ENCODE measurements at places on chromosomes 1 and 21.

DNA sequence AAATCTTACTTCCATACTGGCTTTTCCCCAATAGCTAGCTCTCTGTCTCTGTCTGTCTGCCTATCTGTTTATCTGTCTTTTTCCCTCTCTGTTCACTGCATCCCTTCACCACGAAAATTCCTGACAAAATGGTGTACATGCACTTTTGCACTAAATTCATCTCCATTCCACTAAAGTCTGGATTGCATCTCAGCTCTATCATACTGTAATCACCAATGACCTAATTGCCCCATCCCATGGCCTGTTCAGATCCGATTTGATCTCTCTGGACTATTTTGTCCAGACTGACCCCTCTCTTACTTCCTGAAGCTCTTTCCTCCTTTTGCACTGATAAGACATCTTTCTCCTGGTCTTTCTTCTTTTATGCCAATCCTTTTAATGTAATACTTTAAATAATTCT lies 112.5 kb upstream of the USH2A start:
- no peak for DNase-seq

- no peak for DNase-seq
Observed at GRCh38 chr1:47469390-47469759, 31.5 kb downstream of the FOXD2 start.

GRCh38 chr21:31191553-31191952 lies 152.5 kb downstream of the TIAM1 start:
- no peak for DNase-seq

DNA sequence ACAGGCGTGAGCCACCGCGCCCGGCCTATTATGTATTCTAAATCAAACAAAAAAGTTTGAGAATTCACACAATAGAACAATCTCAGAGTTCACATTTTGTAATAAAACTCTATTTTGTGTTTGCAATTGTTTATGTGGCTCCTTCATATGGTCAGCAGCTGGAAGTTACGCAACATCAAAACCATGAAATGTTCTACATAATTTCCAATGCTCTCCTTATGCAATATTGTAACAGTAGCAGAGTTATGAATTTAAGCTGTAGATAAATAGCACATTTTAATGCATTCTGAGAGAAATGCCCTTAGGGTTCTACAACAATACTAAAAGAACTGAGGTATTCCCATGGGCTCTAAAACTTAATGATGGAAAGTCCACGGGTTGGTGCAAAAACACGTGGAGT lies 62.3 kb upstream of the COL11A1 start:
- DNase-seq = no peak

- no peak for DNase-seq
Observed at GRCh38 chr21:35579520-35580293, 480.6 kb downstream of the SETD4 start.

- DNase-seq = no peak
Observed at GRCh38 chr1:79042117-79042516, 35.6 kb upstream of the ADGRL4 start.

DNA sequence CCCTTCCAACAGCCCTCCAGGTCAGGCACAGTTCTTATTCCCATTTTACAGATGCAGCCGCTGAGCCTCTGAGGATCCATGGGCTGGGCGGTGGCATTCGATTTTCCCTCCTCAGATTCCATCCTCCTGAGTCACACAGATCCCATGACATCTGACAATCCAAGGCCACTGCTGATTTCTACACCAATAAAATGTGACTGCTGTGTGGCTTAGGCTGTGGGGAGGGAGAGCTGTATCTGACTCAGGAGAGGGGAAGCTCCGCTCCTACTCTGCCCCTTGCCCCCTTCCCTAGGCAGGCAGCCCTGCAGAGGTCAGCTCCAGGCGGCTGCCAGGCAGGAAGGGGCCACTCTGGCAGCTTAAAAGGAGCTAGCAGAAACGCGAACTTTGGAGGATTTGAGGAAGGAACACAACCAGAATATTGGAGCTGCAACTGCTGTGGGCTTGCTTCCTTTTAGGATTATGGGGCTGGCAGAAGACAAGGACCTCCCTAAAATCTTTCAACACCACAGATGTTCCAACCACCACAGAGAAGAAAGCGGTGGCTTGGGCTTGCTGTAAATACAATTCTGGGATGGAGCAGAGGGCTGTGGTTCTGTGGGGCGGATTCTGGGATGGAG lies 50.0 kb downstream of the MRPL37 start:
- no peak for DNase-seq

DNA sequence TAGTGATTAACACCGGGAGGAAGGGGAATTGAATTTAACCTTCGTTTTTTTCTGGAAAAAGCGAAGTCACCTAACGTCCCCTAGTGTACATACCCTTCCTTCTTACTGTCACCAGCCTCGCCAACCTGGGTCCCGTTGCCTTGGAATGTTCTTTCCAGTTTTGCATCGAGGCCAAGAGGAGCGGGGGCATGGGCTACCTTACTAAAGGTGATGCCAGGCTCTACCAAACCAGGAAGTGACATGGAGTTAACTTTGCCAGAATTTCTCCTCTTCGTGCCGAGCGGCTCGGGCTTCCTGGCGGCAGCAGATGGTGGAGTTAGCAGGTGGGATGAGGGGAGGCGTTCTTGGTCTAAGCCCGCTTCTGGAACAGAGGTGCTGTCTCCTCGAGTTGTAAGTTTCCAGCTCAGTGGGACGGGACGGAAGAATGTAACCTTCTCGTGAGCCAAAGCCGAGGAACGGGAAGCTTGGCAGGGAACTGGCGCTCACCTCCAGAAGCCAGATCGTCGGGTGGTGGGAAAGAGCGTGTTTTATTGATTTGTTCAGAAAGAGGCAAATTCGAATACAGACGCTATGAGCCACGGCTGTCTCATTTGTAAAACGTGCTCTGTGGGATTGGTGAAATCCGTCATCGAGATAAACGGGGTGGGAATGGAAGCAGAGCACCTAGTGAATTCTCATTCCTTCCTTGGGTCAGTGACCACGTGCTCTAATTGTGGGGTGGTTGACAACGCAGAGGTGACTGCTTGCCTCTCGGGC lies 486 bp downstream of the NIPAL3 start:
- peak; percentile 56 for DNase-seq

DNA sequence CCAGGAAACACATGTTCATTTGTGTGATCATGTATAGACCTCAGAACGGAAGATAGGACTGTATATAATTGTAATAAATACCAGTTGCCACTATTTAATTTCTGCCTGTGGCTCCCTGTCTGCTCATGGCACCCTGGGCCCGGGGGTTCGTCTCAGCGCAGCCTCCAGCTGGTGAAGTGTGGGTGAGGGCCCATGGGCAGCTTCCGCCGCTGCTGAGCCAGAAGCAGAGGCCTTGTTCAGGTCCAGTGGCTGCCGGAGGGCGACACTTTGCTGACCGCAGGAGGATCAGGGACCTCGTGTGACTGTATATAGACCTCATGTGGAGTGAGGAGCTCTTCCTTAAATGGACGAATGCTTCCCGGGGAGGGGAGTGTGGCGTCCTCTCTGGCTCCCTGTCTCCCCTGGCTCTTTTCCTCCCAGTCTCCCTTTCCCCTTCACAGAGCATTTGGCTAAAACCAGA lies 155.9 kb downstream of the PEX14 start:
- no peak for DNase-seq

DNA sequence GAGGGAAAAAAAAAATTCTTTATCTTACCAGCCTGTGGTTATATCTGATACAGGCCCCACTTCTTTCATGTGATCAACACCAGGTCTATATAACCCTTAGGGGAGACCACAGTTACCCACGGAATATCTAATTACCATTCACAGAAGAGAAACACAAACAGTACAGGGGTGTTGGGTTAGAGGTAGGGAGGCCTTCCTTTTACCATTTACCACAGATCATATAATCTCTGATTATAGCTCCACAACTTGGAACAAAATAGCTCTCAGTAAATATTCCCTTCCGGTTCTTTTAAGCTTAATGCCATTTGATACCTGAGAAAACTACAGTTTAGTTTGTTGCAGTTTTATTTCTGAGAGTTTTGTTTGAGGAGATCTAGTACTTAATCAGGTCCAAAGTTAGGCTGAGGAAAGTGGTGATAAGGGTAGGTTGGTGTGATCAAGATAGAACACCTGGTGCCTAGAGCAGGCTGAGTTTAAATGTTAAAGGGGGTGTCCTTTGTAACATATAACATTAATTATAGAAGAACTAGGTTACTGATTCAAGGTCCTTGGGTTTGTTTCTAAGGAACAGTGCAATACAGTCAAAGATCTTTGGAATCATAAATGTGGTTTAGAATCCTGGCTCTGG lies 14.1 kb downstream of the EPB41 start:
- no peak for DNase-seq

DNA sequence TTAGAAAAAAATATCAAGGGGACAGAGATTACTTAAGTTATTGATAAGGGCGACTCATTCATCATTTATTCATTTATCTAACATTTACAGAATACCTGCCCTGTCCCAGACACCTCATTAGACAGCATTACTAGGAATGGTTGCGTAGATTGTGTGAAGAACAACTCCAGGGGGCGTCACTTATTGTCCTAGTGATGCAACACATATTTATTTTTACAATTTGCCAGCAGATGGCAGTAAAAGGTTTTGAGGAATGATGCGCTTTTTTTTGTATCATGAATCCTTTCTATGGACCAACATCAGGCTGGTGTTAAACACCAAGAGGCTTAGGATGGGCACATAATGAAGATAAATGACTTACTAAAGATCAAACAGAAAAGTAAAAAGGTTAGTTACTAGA lies 5.5 kb downstream of the NCAM2 start:
- DNase-seq = no peak

GRCh38 chr1:15680561-15681348 lies 3.4 kb upstream of the PLEKHM2 start:
- DNase-seq = no peak

- no peak for DNase-seq
Observed at GRCh38 chr1:205355075-205355453, 1.7 kb downstream of the KLHDC8A start.

DNA sequence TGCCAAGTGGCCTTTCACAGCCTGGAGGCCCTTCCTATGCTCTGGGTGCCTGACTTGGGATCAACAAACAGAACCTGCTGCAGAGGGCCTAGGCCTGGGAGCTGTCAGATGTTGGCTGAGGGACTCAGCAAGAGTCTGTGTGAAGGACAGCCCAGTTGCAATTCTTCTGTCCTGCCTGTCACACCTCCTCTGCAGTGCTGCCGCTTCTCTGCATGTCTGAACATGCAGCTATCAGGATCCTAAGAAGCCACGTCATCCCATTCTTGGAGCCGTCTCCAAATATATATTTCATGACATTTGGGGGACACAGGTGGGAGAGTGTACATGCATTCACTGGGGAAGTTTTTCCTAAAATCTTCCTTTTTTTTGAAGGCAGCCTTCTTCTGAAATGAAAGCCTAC lies 8.6 kb downstream of the FCAMR start:
- no peak for DNase-seq

- peak; percentile 31 for DNase-seq
Observed at GRCh38 chr1:228081578-228082213, 812 bp upstream of the ARF1 start.

DNA sequence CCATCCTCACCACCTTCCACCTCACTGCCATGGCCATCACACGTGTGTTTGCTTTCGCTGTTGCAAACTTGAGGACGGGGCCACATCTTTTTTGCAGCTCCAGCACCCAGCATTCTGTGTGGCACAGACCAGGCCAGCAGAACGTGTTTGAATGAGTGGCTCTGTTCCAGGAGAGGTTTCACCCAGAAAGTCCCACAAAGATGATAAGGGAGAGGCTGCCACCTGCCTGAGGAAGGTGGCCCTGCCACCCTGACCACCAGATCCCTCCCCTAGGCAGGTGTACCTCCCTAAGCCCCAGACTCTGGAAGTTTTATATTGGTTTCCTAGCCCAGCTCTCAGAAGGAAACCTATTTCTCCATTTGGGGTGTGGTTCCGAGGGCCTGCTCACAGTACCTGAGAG lies 252.1 kb downstream of the KAZN start:
- peak; percentile 28 for DNase-seq

GRCh38 chr1:117571496-117571895 lies 34.4 kb upstream of the TENT5C start:
- peak; percentile 9 for DNase-seq
